Nephron progenitor cell (in vitro differentiated cells): ENCODE measurements at places on chromosomes 11 and 22.

DNA sequence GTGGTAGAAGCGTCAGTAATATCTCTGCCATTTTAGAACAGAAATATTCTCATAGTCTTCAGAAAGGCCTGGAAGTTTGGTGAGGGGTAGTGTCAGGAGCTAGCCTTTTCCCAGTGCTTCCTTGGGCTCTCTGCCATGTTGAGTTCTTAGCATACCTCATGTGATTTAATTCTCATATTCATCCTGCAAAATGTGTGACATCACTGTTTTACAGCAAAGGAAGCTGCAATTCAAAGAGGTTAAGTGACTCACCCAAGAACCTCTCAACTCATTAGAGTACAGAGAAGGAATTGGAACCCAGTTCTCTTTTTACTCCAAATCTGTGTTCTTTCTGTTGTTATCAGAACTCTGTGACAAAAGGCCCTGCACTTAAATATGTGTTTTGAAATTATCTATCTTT, 72.1 kb downstream of the RNF169 start:
- DNase-seq, result no peak

DNA sequence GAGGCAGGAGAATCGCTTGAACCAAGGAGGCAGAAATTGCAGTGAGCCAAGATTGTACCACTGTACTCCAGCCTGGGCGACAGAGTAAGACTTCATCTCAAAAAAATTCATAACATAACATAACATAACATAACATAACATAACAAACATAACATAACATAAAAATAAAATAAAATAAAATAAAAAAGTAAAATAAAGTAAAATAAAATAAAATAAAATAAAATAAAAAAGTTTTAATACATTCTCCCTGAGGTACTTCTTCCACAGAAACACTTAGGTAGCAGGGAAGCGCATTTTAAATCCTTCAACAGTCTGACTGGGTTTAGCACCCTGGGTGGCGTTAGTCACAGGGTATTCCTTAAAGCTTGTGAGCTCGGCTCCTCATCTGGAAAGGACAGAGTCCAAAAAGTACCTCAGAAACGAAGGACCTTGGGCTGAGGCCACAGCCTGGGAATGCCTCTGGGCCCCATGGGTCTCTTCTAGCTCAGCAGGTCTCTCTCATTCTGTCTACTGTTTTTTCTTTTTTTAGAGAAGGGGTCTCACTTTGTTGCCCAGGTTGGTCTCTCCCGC, 41.7 kb downstream of the MICAL3 start:
- no peak for DNase-seq

- no peak for DNase-seq
These were observed 696 bp downstream of the MRGPRF start for GRCh38 chr11:69012092-69013008.

- DNase-seq, result no peak
These were observed 77.8 kb downstream of the C11orf91 start for GRCh38 chr11:33622806-33623205.

- DNase-seq, result no peak
These were observed 2.8 kb upstream of the ACR start for GRCh38 chr22:50734986-50735738.

GRCh38 chr22:17115236-17115635, 5.9 kb downstream of the TMEM121B start:
- DNase-seq, result no peak

DNA sequence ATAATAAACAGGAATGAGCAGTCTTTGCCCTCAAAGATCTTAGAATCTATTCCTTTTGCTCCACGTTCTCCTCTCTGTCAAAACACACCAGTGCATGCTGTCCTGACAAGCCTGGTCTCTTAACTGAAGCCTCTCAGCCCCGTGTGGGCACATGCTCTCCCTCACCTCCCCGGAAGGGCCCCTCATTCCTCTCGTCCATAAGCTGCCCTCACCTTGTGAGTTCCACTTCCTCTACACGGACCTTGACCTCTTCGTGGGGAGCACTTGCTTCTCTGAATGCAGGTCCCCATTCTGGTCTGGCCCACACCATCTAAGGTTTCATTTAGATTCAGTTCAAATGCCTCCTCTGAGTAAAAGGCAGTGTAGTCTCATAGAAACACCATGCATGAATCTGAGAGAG, 412.3 kb upstream of the SYN3 start:
- DNase-seq, result no peak

GRCh38 chr11:85132851-85133585, 494.1 kb downstream of the DLG2 start:
- peak; percentile 29 for DNase-seq

DNA sequence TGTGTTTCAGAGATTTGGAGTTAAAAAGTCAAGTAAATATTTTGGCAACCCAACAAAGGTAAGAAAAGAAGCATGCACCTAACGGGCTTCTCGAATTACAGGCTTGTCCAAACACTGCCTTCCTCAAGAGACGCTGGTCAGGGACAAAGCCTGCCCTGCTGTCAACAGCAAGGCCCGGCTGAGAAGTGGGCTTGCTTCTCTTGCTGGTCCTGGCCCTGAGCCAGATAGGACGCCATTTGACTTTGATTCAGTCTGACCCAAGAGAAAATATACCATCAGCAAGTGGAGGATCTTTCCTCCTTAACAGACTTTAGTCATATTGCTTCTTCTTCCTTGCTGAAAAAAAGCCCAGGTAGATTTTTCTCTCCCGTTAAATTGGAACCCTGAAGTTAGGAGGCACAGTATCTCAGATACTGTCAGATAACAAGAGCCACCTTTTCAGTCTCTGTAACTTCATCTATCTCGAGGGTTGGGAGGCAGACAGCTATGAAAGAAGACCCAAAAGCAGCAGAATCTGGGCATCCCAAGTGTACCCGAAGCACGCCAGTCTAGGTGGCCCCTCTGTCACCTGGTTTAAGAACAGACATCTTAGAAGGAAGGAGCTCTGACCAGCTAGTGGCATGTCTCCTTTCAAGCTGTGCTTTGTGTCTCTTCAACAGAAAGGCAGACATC, 57.5 kb downstream of the C22orf31 start:
- peak; percentile 27 for DNase-seq

DNA sequence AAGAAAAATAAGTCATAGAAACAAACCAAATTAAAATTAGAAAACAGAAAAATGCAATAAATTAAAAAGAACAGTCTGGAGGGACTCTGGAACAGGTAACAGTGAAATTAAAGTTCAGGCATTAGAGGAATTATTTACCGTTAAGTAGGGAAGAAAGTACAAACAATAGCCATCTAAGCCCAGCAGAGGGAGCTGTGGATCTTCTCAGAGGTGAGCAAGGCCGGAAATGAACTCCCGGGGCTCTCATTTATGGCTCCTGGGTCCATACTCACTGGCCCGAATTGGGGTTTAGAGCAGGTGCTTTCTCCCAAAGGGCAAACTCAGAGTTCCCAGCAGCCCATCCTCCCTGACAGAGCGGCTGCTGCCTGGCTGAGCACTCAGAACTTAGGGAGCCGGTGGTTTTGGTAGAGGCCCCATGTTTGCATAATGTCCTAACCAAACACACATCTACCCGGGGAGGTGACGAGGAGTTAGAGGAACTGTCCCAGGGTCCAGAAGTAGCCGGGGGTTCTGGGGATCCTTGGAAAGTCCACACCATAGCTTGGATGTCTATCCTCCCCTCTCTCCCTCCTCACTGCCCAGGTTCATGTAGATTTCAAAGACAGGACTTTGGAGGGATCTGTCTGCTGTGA, 87.8 kb upstream of the VPREB1 start:
- peak; percentile 60 for DNase-seq

DNA sequence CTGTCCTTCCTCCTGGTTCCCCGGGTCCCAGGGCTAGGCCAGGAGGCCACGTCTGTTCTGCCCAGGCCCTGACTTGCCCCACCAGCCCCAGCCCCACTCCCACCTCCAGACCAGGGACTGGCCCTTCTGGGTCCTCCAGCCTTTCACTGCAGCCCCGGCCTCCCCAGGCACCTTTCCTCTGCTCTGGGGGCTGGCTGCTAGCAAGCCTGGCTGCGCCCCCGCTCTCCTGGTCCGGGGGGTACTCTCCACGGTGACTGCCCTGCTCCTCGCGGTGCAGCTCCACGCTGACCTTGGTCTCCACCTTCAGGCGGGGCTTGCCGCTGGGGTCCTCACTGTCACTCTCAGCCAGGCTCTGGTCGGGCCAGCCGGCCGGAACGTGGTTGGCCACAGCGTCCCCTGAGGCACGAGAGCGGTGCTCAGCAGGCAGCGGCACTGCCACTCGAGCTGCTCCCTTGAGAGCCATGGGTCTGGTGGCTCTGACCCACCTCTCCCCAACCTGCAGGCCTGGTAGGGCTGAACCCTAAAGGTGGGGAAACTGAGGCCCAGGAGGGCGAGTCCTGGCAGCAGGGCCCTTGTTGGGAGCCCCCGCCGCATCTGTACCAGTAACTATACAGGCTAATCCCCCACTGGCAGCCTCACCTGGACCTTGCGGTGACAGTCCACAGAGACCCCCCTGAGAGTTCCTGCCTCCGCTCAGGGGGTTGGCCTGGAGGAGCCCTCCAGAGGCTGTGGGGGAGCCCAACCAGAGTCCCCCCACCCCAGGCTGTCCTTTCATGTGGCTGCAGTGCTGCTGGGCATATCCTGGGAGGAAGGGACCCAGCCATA, 29.0 kb downstream of the TRMU start:
- no peak for DNase-seq

- no peak for DNase-seq
These were observed 45.8 kb downstream of the ELFN2 start for GRCh38 chr22:37381489-37381888.

DNA sequence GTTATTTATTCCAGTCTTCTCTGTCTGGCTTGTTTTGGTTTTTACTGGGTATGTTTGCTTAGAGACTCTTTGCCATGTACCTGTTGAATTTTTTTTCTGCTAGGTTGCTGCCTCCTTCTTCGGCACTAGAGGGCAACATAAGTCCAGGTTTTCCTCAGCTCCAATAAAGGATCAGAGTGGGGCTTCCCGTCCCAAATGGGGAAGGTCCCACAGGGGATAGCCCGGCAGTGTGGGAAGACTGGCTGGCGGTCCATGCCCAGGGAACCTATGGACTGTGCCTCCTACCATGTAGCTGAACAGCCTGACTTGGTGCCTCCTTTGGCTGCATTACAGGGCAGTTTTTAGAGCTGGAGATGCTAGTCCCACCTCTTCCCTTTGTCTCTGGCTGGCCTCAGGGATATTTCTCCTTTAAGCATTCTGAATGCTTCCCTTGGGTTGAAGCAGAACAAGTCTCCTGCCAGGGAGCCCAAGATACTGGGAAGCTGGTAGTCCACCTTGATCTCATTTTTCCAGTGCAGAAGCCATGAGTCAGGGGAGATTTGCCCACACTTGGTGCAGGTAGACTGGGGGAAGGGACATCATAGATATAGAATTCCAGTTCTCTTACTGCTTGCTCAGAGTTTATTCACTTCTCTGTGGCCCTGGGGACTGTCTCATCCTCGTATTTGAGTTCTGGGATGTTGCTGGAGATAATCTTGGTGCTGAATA, 60.2 kb downstream of the BRD1 start:
- DNase-seq, result no peak

- no peak for DNase-seq
These were observed 94.5 kb downstream of the PHF21A start for GRCh38 chr11:46026606-46027293.

DNA sequence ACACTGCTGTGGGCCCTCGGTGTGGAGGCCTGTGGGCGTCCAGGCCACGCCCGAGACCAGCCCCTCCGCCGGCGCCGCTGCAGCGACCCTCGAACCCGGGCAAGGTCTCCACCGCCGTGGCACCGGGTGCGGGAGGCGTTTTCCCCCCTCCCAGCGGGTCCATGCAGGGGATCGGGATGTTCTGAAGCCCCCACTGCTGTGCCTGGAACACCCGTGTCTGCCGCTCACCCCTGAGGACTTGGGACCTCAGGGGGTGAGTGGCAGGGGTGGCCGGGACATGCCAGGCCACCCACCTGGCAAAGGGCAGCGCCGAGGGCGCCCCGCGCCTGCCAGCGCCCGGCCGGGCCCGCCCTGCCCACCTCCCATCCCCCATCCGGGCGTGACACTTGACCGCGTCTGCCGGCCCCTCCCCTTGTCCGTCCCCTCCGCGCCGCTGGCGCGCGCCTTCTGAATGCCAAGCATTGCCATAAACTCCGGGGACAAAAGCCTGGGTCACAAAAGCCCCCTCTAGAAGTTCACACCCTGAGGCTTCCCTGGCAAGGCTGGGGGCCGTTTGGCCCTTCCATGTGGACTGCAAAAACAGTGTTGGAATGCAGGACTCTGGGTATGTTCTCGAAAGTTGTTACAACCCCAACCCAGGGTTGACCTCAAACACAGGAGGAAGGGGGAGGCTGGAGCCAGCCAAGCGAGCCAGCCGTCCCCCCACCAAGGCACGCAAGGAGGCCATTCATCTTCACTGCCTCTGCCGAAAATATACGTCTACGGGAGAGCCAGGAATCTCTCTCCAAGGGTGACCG, 819 bp upstream of the KCNQ1OT1 start:
- peak; percentile 77 for DNase-seq

DNA sequence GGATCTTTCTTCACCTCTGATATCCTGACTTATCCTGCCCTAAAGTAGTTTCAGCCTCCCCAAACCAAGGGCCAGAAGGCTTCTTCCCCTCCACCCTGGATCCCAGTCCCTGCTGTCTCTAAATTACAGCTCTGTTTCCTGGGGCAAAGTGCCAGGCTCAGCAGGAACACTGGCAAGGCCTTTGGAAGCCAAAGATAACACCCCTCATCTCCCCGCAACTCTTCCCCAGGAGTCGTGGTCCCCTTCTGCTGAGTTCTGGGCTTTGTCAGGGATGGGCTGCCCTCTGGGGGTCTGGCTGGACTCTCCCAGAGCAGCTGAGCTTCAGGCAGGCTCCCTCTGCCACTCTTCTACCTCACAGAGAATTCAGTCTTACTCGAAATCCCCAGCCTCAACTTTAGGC, 53.8 kb upstream of the AMPD3 start:
- no peak for DNase-seq

- DNase-seq, result no peak
These were observed 54.1 kb downstream of the MYH9 start for GRCh38 chr22:36333644-36334043.

DNA sequence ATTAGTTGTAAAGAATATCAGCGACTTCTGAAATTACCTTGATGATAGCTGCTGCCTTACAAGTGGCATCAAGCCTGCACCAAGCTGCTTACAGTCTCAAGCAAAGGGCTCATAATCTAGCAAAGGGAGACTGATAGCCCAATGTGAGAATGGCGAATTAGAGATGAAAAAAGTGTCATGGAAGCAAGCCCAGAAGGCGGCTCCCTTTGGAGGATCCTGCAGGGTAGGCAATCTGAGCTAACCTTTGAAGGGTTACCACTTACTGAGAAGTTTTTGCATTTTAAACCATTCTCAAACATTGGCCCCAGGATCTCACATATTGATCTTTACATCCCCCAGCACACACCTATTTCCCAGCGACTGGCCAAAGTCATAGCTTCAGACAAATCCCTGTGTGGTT, 18.5 kb downstream of the GAB2 start:
- no peak for DNase-seq

GRCh38 chr11:113831314-113831713, 44.1 kb downstream of the USP28 start:
- no peak for DNase-seq
